AML-193 (cell line): ENCODE measurements at places on chromosomes 2 and 18.

- DNase-seq: no peak
Measured at GRCh38 chr2:133836691-133837345, 268.6 kb upstream of the NCKAP5 start.

DNA sequence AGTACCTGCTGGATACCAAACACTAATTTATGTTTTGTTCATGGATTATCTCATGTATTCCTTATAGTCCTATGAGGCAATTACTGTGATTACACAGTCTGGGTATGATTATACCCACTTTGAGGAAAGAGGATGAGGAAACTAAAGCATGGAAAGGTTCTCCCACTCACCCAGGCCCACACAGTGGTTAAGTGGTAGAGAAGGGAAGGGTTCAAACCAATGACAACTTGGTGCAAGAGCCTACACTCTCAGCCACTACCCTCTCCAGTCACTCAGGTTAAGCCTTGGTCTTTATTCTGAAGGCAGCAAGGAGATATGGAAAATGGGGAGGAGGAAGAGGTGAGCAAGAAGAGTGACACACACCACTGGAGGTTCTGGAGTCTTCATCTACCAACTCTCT lies 64.5 kb upstream of the PPP1CB start:
- DNase-seq: no peak

DNA sequence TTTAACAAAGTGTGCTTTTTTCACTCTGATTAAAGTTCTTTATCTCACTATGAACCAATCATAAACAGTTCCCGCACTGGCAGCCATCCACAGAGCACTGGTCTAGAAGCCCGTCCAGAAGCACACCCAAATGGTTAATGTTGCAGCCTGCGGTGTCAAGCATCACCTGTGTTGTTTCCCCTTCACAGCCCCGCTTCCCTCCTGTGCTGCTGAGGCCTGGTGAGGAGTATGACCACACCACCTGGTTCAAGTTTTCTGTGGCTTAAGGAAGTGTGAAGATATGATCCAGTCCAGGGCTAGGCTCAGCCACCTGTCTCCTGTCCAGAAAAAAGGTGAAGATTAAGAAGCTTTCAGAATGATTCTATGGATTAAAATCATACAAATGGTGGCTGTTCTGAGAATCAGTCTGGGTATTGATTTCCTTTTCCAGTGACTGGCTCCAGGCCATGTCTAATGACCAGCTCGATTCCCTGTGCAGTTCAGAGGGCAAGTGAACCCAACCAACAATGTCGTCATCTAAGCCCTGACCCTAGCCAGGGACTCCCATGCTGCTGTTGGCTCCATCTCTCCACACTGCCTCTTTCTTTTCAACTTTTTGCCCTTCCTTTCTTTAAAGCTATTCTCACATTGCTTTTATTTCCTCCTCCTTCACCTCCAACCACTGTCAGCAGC lies 17.7 kb downstream of the SRSF7 start:
- DNase-seq: no peak

DNA sequence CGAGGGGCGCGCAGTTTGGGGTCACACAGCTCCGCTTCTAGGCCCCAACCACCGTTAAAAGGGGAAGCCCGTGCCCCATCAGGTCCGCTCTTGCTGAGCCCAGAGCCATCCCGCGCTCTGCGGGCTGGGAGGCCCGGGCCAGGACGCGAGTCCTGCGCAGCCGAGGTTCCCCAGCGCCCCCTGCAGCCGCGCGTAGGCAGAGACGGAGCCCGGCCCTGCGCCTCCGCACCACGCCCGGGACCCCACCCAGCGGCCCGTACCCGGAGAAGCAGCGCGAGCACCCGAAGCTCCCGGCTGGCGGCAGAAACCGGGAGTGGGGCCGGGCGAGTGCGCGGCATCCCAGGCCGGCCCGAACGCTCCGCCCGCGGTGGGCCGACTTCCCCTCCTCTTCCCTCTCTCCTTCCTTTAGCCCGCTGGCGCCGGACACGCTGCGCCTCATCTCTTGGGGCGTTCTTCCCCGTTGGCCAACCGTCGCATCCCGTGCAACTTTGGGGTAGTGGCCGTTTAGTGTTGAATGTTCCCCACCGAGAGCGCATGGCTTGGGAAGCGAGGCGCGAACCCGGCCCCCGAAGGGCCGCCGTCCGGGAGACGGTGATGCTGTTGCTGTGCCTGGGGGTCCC lies at the start of gene ITGA4:
Gene ITGA4, plus strand, starts transcription at position 266 of the 620 bp plus-strand sequence. Its CDS starts 269 bp downstream, at position 535.
- peak; percentile 68 for DNase-seq

DNA sequence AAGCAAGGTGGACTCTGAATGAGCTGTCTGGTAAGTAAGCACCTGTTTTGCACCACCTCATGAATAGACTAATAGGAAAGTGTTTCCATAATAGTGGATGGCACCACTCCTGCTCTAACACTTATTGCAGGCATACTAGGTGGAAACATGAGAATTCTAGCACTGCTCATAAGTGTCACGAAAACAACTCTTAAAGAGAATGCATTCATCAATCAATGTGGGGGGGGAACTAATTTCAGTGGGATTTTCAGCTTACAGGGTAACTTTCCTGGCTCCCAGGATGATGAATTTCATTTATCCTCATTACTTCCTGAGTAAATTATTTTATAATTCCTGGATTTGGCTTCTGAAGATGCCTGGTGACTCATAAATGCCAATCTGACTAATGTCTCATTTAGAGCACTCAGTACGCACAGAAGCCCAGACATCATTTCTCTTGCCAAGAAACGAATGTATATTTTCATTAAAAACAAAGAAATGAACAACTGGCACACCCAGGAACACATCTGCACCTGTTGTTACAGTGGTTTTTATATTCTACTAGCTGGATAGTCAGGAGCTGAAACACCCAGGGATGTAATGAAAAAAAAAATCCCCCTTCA lies 129.6 kb downstream of the PID1 start:
- DNase-seq: no peak

GRCh38 chr2:199228887-199229819 lies 228.6 kb downstream of the SATB2 start:
- DNase-seq: peak; percentile 86

- no peak for DNase-seq
Measured at GRCh38 chr2:25453199-25453905, 111.6 kb upstream of the DNMT3A start.

GRCh38 chr2:108927936-108928659 lies 60.9 kb downstream of the EDAR start:
- DNase-seq: peak; percentile 23

- DNase-seq: no peak
Measured at GRCh38 chr2:169839954-169840746, 12.9 kb downstream of the UBR3 start.

- no peak for DNase-seq
Measured at GRCh38 chr18:44136326-44136725, 544.4 kb upstream of the SETBP1 start.

- peak; percentile 18 for DNase-seq
Measured at GRCh38 chr2:218569038-218569431, 396 bp downstream of the CNOT9 start.

DNA sequence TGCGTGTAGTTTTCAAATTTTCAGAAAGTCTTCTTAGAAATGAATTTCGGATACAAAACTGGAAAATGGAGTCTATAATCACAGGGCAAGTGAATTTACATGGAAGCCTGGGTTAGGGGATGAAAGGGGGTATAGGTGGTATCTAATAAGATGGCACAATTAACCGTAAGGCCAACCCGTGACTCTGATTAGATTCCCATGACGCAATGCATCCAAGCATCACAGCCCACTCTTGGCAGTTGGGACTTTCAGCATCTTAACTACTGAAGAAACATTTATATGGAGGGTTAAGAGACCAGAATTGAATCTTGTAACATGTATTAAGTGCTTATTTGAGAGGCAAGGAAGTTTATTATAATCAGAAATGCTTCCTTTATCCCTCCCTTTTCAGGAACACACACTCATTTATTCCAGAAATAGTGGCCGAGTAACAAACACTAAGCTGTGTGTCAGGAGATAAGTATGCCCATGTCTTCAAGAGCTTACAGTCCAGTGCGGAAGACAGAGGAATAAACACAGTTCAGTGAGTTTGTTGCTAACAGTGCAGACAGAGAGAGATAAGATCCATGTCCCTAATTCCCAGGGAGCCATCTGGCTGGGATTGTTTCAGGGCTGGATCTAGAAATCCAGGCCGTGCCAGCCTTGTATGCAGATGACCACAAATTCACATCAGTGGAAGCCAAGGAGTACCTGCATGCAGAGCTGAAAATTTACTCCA lies 151.2 kb downstream of the ANTXR1 start:
- DNase-seq: no peak

DNA sequence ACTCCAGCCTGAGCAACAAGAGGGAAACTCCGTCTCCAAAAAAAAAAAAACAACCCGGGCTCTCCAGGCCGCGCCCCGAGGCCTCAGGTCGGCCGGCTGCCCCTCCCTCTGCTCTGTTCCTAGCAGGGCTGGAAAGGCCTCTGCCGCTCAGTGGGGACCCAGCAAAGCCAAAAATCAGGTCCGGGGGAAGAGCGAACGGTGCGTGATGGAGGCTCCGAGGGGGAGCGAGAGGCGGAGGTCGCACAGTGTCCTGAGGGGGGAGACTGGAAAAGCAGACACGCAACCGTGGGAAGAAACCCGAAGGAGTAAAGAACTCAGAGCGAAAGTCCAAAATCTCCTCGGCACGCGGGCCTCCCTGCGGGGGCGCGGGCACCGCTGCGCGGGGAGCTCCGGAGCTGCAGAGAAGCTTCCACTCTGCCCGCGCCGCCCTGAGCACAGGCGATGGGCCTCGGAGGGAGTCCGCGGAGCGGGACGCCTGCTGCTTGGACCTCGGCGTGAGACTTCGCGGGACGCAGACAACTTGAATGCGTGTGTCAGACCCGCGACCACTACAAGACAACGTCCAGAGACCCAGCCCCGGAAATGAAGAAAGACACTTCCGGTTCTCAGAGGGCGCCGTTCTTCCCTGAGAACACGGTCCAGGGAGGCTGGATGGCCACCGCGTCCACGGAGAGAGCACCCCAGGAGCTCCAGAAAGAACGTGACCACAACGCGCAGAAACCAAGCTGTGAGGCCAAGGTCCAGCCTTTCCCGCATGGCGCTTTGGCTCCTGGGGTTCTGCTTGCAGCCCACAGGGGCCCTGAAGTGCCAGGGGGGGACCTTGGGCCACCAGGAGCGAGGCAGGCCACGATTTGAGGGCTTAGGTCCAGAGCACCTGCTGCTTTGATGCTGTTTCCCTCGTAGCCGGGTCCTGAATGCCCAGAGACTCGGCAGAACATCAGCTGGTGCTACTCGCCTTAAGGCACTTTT lies 219.8 kb downstream of the DPP10 start:
- DNase-seq: no peak

DNA sequence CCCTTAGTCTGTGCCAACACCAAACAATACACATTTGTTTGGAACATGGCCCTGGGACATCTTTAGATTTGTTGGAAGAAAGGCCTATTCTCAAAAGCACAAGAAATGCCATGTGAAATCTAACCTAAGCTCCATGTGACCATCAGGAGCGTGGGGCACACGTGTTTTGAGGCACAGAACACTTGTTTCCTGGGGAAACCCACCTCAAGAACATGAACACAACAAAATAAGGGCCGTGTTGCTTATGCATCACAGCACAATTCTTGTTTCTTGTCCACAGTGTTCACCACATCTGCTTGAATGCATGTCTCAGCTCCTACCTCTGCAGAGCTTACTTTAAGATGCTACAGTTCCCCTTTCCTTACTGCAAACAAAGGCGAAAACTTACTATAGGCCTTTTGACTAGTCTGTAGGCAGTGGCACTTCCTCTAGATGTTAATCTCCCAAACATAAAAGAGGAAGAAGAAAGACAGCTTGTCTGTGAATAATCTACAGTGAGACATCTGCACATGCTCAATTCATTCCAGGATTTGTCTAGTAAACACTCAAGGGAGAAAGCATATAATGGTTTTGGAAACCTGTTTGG lies 165.0 kb downstream of the ANKRD44 start:
- DNase-seq: peak; percentile 95

DNA sequence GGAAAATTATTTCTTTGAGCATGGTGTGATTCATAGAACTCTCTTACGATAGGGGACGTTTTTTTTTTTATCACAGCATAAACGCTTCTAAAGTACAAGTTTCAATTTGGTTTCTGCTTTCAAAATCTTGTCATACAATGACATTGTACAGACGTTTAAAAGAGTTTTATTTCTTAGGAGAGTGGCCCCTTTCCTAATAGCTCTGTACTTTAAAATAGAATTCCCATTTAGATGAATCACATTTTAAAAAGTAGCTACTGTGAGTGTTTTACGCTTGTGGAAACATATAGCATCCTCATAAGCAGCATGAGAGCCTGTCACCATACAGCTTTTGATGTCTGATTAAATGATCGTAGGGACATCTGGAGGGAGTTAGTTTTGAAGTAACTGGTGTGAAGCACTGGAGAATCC lies 510.9 kb downstream of the PARD3B start:
- DNase-seq: no peak

DNA sequence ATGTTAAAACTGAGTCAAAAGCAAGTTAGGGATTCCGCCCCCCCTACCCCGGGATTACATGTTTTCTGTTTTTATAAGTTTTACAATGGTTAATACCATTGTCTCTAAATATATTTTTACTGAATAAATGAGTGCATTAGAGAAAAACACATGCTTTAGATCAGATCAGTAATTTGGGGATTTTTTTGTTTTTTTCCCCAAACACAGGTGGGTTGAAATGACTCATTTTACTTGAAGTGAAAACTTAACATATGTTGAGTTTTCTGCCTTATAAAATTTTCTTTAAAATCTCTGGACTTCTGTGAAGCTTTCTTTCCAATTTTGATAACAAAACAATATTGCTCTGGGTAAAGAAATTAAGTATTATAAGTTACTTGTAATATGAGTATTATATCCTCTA lies 114.4 kb downstream of the AGPS start:
- no peak for DNase-seq

GRCh38 chr2:16037808-16038457 lies 97.6 kb downstream of the MYCN start:
- DNase-seq: no peak

DNA sequence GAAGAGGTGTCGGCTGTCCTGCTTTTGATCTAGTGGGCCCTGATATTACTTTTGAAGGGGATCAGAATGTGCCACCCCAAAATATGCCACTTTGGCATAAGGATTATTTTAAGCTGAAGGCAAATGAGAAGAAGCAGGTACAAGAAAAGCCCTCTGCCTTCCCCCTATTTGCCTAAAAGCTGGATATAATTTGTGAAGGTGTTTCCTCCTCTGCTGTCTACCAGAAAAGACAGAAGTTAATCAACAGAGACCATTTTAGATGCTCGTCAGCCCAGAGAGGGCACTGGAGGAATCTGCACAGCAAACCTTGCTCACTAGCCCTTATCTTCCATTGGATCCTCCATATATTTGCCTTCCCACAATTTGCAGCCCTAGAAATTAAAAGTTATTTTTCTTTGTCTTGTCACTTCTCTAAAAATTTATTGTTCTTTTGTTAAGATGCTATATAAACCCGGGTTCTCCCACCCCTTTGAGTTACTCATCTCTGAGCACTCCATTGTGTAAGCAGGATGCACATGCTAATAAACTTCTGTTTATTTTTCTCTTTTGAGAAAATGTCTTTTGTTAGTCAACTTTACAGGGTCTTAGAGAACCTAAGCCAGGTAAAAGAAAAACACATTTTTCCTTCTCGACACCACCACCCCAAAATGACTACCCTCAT lies 163.2 kb upstream of the SLC1A4 start:
- no peak for DNase-seq
